Fibroblast of mammary gland (primary cell): ENCODE measurements at places on chromosomes 16 and 17.

GRCh38 chr16:11637320-11637719 lies 30.9 kb upstream of the SNN start:
- no peak for DNase-seq

GRCh38 chr16:64428463-64429113 lies 693.3 kb downstream of the CDH11 start:
- peak; percentile 80 for DNase-seq

DNA sequence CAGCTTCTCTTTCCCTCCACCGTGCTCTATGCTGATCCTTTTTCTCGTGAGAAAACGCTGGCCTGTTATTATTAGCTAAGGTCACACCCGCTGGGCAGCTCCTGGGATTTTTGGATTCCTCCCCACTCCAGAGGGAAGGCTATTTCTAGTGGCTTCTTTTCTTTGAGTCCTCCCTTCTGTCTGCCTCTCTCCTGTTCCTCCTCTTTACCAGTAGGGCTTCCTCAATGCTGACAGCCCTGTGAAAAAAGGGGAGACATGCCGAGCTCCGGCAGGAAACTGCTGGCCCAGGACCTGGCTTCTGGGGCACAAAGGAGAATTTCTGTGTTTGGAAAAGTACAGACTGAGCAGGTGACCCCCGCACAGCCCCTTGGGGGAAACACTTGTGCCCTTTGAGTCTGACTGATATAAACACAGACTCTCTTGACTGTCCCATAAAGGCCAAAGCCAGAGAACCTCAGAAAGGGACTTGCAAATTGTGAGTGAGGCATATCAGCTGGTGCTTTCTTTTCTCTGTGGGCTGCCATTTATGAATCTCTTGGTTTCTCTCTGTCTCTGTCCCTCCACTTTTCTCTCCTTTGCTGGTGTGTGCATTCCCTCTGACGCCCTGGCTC lies 14.0 kb upstream of the RNF135 start:
- DNase-seq = no peak

- no peak for DNase-seq
These were observed 5.9 kb upstream of the PIRT start for GRCh38 chr17:10843811-10844210.

DNA sequence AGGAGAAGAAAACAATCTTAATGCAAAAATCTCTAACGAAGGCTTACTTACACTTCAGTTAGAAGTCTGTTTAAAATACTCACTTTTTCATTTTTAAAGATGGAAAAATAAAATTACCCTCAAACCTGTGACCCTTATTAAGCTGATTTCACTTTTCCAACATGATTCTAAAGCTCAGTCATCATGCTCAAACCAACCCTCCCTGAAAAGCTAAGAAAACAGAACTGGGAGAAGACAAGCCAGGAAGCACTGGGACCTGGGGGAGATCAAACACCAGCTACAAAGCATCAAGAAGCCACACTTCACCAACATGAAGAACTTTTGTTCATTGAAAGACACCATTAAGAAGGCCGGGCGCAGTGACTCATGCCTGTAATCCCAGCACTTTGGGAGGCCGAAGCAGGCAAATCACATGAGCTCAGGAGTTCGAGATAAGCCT lies 88.8 kb downstream of the LITAF start:
- DNase-seq = peak; percentile 20

DNA sequence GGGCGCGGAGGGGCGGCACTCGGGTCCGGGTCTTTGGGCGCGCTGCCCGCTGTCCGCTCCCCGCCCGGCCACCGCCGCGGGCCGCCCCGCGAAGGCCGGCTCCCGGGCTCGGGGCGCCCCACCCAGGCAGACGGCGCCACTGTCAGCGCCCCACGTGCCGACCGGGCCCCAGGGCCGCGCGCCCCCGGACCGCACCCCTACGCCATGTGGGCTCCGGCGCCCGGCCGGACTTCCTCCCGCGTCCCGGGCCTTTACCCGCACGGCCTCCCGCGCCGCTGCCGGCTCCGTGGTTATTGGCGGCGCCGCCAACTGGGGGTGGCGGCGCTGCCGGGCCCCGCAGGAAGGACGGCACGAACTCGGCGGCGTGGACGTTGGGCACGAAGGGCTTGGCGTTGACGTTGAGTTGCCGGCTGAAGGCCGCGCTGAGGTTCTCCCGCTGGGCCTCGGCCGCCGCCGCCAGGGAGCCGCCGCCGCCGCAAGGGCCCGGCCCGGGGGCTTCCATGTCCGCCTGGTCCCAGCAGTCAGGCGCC lies 577 bp downstream of the GSPT1 start:
- no peak for DNase-seq
